CD8-positive, alpha-beta memory T cell (primary cell): ENCODE measurements at places on chromosomes 6 and 20.

DNA sequence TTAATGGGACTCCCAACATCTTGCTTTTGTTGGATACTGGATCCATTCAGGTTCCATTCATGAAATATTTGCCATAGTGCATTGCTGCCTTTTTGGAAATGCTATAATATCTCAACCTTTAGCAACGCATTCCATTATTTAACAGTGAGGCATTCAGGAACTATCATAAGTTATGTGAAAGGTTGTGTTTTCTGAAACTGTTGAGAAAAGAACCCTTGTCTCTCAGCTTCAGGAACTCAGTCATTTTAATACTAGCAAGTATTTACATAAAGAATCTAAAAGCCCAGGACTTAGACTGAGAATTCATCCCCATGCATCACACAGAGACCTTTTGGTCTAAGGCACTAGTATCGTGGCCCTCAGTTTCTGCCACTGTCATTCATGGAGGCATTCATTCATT is 24.9 kb upstream of the SASH1 start:
- H3K36me3 ChIP-seq = no peaks in the 10 kb centered on the region
- DNase-seq = no peak
- no peak overlapping the region for H3K4me3 ChIP-seq
- no peaks in the 10 kb centered on the region for H3K4me1 ChIP-seq
- no peak overlapping the region for H3K27ac ChIP-seq
- no peaks in the 10 kb centered on the region for H3K27me3 ChIP-seq

DNA sequence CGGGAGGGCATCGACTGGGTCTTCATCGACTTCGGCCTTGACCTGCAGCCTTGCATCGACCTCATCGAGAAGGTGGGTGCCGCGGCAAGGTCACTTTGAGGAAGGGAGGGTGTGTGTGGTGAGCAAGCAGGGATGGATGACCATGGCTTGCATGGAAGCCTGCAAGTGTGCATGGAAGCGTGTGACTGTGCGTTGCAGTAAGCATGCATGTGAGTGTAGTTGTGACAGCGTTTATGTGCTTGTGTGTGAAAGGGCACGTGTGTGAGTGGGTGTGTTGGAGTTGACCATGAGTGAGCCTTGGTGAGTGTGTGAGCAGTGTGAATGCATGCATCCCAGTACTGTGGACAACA is 32.5 kb downstream of the MYH7B start:
- H3K27ac ChIP-seq = no peak overlapping the region
- DNase-seq = no peak
- H3K27me3 ChIP-seq = peaks cover 9% of the 10 kb centered on the region
- H3K4me1 ChIP-seq = no peaks in the 10 kb centered on the region
- no peaks in the 10 kb centered on the region for H3K36me3 ChIP-seq

DNA sequence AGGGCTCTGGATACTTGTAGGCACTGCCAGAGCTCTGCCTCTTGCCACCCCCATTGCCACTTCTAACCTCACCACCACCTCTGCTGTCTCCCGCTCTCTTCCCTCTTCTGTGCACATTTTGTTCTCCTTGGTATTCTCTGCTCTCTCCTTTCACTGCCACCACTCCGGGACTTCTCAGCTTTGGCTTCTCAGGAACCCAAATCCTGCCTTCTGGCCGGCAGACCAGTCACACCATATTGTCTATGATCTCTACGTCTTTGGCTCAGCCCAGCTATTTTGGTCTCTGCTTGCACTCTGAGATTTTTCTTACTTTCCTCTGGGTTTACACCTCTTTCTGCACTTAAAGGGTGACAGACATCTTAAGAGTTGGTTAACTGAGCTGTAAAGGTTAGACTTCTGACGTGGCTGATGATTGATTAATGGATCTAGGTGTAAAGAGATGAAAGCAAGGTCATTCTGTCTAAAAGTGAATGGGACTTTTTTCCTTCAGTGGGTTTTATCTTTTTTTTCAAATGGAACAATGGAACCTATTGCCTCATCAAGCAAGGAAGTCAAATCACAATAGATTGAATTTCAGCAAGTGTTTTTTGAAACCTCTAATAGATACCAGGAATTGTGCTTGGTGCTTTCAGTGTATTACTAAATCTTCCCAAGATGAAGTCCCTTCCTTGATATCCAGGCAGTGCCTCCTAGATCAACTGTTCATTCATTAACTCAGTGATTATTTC is 13.8 kb downstream of the MMP24 start:
- no peak overlapping the region for H3K4me3 ChIP-seq
- H3K4me1 ChIP-seq = no peaks in the 10 kb centered on the region
- DNase-seq = no peak
- H3K36me3 ChIP-seq = no peaks in the 10 kb centered on the region
- H3K27me3 ChIP-seq = peaks cover 13% of the 10 kb centered on the region
- H3K27ac ChIP-seq = no peak overlapping the region

DNA sequence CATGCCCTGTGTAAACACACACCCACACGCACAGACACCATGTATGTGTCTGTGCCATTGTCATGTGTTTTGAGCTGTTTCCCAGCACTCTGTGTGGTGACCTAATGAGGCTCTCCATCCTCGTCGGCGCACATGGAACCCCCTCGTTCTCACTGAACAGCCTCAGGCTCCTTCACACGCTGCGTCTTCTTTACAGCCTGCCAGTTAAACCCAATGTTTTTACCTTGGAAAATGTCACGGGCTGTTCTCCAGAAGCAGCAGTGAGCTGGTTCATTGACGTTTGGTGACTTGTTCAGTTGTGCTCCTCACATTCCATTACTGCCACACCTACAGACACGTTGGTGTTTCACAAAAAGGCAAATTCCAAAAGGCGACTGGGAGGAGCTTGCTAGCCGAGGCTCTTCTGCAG is 201.0 kb upstream of the FOXQ1 start:
- no peaks in the 10 kb centered on the region for H3K4me1 ChIP-seq
- DNase-seq = no peak
- H3K4me3 ChIP-seq = no peak overlapping the region
- no peaks in the 10 kb centered on the region for H3K27me3 ChIP-seq
- H3K27ac ChIP-seq = no peak overlapping the region
- H3K36me3 ChIP-seq = no peaks in the 10 kb centered on the region

DNA sequence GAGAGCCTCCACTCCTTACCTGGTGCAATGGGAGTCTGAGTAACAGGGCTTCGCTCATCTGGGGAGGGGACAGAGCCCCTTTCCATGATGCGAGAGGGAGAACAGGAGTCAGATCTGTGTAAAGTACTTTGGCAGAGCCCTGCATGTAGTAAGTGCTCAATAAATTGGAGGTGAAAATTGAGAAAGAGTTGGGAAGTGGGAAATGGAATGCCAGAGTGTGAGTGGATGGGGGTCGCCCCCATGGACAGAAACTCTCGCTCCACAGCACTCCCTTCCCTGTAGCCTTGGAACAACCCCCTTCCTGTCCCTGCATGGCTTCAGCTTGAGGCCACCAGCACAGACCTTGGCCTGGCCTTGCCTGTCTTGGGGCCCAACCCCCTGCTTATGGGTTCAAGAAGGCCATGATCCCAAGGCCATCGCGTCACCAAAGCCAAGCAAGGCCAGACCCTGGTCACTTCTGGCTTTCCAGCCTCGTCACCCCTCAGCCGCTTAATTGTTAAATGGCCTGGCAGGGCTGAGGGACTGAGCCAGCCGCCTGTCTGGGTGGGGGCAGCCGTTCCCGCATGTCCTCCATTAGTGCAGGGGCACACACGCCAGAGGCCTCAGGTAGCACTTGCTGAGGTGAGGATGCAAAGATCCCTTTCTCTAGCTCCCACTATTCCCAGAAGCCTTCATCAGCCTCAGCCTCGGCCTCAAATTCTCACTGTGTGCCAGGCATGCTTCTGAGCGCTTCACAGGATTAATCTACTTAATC is 93.7 kb upstream of the PTPN1 start:
- no peak overlapping the region for H3K4me3 ChIP-seq
- H3K27me3 ChIP-seq = no peaks in the 10 kb centered on the region
- no peak overlapping the region for H3K27ac ChIP-seq
- DNase-seq = no peak
- H3K4me1 ChIP-seq = no peaks in the 10 kb centered on the region
- no peaks in the 10 kb centered on the region for H3K36me3 ChIP-seq

DNA sequence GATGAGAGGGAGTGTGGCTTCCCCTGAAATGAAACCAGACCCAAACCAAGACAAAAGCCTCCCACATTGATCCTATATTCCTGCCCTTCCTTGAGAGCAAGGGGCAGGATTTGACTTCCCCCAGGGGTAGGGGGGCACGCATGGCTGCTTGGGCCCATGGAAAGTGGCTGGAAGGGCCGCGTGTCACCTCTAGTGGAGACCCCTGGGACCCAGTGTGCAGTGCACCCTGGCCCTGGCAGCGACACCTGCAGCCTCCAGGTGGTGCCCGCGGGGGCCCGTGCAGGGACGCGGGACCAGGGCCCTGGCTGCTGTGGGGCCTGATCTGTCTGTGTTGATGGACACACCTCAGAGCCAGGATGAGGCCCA is 18.0 kb upstream of the SLCO4A1 start:
- H3K27ac ChIP-seq = peak overlapping the region; percentile 9
- H3K36me3 ChIP-seq = no peaks in the 10 kb centered on the region
- H3K27me3 ChIP-seq = no peaks in the 10 kb centered on the region
- no peak overlapping the region for H3K4me3 ChIP-seq
- no peak for DNase-seq

DNA sequence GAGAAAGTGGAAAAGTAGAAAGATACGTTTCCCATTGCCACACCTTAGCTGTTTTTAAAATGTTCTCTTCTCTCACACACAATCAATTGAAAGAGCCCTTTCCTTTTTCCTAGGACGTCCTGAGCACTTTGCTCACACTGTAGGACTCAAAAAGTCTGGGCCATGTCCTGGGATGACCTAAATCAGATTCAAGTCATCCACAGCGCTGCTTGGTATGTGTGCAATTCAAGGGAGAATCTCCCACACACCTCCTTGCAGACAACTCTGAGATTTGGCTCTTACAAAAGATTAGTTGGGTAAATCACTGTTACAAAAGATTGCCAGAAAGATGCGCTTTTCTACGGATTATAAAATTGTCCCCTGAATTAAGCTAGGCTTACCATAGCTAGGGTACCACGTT is 130.1 kb downstream of the RNASET2 start:
- H3K27ac ChIP-seq = no peak overlapping the region
- H3K36me3 ChIP-seq = no peaks in the 10 kb centered on the region
- H3K27me3 ChIP-seq = no peaks in the 10 kb centered on the region
- DNase-seq = no peak
- no peaks in the 10 kb centered on the region for H3K4me1 ChIP-seq

DNA sequence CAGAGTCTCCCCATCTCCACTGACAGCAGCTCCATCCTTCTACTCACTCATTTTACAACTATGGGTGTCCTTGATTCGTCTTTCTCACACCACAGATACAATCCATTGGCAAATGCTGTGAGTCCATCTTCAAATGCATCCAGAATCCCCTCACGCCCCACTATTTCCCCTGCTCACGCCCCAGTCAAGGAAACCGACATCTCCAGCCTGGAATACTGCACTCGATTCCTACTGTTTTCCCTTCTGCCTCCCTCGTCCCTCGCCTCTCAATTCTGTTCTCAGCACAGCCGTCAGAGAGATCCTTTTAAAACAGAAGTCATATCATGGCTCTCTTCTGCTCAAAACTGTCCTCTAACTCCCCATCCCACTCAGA is 4.7 kb downstream of the HLA-B start:
- H3K27ac ChIP-seq = no peak overlapping the region
- H3K27me3 ChIP-seq = no peaks in the 10 kb centered on the region
- peaks cover 31% of the 10 kb centered on the region for H3K36me3 ChIP-seq
- H3K4me1 ChIP-seq = peaks cover 40% of the 10 kb centered on the region
- DNase-seq = peak; percentile 28

DNA sequence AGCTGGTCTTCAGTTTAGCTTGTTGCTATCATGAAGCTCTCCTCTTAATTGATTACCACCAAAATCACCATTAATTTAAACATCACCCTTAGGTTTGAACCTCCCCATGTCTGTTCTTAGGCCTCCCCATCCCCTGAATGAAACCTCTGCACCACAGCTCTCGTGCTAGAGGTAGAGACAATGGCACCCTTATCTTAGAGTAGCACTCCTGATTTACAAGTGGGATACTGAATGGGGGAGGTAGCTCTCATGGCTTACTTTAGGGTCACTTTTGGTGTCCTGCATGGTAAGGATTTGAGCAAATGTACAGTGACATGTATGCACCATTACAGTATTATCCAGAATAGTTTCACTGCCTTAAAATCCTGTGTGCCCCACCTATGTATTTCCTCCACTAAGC is 115.6 kb upstream of the ADTRP start:
- no peak overlapping the region for H3K27ac ChIP-seq
- no peaks in the 10 kb centered on the region for H3K4me1 ChIP-seq
- H3K4me3 ChIP-seq = no peak overlapping the region
- DNase-seq = no peak
- no peaks in the 10 kb centered on the region for H3K27me3 ChIP-seq

- H3K4me3 ChIP-seq = no peak overlapping the region
- H3K36me3 ChIP-seq = no peaks in the 10 kb centered on the region
- H3K27me3 ChIP-seq = no peaks in the 10 kb centered on the region
Measured at GRCh38 chr6:160532315-160532714, 131.8 kb downstream of the LPA start.

- no peaks in the 10 kb centered on the region for H3K36me3 ChIP-seq
- no peak overlapping the region for H3K27ac ChIP-seq
- no peak overlapping the region for H3K4me3 ChIP-seq
- H3K4me1 ChIP-seq = no peaks in the 10 kb centered on the region
Measured at GRCh38 chr6:142735204-142735603, 209.8 kb downstream of the HIVEP2 start.

DNA sequence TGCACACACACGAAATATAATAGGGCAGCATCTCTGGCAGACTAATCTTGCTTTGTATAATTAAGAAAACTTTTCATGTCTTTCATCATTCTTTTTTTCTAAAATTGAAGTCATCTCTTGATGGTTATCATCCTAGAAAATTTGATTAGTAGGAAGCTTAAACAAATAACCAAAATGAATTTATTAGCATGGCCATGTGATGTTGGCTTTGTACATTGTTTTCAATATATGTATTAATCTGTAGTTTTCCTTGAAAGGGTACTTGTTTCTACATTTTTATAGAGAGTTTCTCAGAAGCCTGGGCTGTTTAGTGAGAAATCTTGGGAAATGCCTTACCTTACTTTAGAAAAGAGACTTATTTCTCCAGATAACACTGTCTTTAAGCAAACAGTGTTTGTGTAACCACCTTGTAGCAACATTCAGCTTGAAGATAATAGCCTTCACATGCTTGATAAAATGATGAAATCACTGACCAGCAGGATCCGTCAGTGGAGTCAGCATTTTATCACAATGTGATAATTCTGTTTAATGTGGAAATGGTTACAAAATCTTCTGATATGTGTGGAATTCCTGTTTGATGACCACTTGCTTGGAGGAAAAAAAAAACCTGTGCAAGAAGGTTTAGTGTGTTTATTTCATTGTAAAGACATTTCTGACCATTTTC is 147.8 kb downstream of the MACROD2 start:
- no peak for DNase-seq
- no peak overlapping the region for H3K27ac ChIP-seq
- no peak overlapping the region for H3K4me3 ChIP-seq
- no peaks in the 10 kb centered on the region for H3K27me3 ChIP-seq
- H3K36me3 ChIP-seq = no peaks in the 10 kb centered on the region

- H3K27me3 ChIP-seq = no peaks in the 10 kb centered on the region
- H3K4me3 ChIP-seq = no peak overlapping the region
- H3K4me1 ChIP-seq = peaks cover 18% of the 10 kb centered on the region
- H3K27ac ChIP-seq = no peak overlapping the region
- H3K36me3 ChIP-seq = no peaks in the 10 kb centered on the region
Measured at GRCh38 chr6:104789770-104790190, 69.9 kb downstream of the HACE1 start.
